ENCODE measurements at places on chromosomes 7 and 10.
A peak's percentile ranks its signal among the peaks of the same experiment; 100 is the strongest.

DNA sequence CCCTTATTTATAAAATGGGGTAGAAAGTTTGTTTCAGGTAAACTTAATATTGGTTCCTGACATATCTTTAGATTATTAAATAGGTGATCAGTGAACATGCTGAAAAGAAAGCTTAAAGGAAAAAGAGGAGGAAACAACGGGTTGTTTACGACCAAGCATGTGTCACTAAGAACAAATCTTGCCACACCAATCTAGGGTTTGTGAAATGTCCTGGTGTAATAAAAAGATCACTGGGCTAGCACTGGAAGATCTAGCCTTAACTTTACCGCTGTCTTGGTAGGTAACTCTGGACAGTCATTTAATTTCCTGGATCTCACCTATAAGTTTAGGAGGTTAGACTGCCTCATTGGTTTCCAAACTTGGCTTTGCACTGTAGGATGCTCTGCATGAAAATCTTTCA, 19.0 kb downstream of the VPS26A start:
- no peak for DNase-seq

DNA sequence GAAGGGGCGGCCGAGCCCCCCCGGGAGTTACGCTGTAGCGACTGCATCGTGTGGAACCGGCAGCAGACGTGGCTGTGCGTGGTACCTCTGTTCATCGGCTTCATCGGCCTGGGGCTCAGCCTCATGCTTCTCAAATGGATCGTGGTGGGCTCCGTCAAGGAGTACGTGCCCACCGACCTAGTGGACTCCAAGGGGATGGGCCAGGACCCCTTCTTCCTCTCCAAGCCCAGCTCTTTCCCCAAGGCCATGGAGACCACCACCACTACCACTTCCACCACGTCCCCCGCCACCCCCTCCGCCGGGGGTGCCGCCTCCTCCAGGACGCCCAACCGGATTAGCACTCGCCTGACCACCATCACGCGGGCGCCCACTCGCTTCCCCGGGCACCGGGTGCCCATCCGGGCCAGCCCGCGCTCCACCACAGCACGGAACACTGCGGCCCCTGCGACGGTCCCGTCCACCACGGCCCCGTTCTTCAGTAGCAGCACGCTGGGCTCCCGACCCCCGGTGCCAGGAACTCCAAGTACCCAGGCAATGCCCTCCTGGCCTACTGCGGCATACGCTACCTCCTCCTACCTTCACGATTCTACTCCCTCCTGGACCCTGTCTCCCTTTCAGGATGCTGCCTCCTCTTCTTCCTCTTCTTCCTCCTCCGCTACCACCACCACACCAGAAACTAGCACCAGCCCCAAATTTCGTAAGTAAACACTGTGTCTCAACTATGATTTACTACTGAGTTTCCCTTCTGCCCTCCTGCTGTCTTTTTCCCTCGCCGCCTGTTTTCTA, 666 bp downstream of the NRG3 start:
- DNase-seq: peak; percentile 5

DNA sequence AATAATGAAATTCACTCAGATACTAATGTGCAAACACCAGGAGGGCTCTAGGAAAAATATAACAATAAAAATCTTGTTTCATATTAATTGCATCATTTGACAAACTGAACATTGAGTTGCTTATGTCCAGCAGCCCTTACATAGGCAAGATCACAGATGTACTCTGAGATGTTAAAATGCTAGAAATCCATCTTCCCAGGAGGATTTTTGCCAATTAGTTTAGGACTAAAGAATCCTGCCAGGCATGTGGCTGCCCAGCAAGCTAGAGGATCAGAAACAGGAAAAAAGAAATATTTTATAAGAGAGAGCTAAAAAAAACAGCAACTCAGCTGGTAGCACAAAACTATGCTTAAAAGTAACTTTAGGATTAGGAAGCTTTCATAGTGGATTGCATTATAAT, 407.8 kb downstream of the NXPH1 start:
- DNase-seq: no peak

DNA sequence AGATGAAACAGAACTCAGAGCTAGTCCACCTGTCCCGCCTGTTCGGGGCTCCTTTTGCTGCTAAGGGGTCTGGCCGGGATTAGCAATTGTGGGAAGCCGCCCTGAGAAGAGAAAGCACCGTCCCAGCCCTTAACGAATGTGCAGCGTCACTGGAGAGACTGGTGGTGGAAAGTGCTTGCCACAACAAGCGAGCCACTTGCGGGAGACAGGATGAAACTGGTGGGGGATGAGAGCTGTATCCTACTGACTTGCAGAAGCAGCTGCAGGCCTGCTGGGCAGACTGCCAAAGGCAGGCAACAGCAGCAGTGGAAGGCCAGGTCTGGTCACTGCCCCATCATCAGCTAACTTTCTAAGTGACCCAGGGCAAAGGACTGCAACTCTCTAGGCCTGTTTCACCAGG, 95.4 kb downstream of the FAM53B start:
- peak; percentile 57 for DNase-seq

DNA sequence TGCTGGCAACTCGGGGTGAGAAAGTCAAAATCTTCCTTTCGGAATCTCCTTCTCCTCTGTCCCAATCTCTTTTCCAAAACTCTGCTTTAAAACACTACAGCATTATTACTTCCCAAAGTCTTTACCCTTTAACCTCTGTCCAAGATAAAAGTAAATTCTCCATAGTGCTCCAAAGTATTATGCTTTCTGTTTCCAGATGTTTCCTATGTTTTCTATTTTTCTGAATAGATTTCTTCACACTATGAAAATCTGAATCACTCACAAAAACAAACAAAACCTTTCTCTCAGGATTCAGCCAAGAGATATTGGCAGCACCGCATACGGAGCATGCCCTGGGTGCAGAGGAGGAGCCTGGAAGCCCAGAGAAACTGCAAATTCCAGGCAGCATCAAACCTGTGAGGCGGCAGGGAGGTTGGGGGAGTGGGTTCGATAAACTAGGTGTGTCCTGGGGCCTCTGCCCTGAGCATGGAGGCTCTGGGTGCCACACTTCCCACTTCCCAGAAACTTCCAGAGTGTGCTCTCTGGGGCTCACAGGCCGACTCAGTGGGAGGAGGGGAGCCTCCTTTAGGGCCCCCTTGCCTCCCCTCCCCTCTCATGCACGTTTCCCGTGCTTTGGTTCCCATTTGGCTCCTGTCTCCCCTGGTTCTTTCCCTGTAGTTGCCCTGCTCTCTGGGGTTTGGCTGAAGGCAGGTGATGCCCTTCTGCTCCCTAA, 35.6 kb downstream of the VIPR2 start:
- DNase-seq: no peak

DNA sequence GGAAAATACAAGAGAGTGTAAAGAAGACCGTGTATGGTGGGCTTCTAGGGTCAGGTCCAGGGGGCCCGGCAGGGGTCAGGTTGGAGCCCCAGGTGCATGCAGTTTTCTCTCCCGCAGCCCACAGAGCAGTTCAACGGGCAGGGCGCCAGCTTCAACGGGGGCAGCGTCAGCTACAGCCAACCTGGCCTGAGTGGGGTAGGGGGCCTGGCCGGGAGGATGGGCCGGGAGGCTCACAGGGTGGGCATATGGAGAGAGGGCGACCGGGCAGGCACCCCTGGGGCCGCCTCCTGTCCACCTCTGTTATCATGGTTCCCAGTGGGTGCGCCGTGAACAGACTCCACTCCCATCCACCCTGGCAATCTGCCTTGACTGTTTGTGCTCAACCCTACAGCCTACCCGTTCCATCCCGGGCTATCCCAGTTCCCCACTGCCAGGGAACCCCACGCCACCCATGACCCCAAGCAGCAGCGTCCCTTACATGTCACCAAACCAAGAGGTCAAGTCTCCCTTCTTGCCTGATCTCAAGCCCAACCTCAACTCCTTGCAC, 11.5 kb downstream of the ZMIZ2 start:
- no peak for DNase-seq

- peak; percentile 6 for DNase-seq
Measured at GRCh38 chr7:142669074-142669654, 80.1 kb upstream of the PRSS1 start.

DNA sequence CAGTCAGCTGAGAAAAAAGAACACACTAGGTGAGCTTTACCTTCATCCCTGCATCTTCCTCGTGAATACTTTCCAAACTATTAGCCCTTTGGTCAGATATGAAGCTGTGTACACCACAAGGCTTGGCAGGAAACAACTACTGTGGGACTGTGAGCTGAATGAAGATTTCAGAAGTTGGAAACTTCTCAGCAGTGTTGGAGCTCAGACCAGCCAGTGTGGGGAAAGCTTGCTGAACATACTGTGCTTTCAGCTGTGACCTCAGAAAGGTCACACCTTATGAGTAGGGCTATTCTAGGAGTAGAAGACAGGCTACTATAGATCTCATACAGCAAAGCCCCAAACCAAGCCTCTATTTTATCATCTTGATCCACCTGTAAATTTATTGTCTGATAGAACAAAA, 123.6 kb downstream of the EXOC4 start:
- DNase-seq: no peak

DNA sequence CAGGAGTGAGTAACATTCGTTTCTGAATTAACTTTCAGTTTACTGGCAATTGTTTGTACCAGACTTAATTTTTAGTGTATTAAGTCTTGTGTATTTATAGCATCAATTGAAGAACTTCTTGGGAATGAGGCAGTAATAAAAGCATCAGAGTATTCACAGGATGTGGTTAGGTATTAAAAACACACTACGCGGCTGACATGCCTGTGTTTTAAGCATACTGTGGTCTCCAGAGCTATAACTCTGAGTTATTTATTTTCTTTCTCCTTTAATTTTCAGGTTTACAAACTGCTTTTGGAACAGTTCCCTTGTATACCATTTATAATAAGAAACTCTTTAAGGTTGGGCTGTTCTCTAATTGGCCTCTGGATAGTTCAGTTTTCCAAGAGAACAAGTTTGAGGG, 626.1 kb upstream of the NRG3 start:
- DNase-seq: no peak

DNA sequence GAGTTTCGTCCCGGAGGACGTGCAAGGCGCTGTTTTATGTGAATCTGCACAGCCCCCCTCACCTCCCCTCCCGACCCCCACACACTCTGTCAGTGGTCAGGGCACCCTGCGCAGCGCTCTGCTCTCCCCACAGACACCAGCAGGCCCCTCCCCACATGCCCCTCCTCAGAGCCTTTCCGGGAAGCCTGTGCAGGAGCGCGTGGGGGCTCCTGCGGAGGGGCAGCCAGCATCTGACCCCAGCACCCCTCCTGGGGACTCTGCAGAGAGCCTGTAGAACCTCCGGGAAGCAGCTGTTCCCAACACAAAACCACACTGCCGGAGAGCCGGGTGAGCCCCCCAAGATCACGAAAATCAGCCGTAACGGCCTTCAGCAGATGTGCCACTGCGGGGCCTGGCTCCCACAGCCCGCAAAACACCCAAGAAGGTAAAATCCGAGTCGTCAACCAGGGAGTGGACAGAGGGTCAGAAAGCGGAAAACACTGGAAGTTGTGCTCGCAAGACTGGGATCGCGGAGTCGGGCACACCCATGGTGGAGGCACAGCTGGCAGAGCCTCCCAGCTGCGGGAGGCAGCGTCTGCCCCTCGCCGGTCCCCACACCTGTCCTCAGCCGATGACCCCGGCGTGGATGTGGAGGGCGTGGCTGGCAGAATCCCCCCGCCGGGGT, 53.8 kb upstream of the PDGFA start:
- DNase-seq: no peak

GRCh38 chr10:50577681-50578350, 45.9 kb downstream of the SGMS1 start:
- no peak for DNase-seq

DNA sequence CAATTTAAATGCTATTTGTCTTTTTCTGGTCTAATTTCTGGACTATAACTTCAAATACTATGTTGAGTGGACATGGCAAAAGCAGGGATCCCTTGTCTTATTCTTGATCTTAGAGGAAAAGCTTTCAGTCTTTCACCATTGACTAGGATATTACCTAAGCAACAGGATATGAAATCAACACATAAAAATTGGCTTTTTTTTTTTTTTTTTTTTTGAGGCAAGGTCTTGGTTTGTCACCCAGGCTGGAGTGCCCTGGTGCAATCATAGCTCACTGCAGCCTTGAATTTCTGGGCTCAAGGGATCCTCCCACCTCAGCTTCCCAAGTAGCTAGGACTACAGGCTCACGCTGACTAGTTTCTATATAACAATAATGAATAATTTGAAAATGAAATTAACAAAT, 90.8 kb downstream of the JMJD1C start:
- no peak for DNase-seq

DNA sequence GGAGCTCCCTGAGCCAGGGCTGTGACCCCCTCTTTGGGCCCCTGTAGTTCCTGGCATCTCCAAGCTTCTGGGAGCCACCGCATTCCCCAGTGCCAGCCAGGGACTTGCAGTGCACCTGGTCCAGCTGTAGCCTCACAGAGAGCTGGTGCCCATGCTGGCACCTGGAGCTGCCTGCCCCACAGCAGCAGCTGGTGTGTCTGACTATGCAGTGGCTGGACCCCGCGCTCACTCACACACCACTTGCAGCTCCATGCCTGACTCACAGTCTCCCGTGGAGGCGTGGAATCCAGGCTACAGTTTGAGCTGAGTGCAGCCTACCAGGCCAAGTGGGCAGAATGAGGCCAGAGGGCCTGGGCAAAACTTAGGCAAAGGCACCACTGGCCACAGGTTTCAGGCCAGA, 102.2 kb upstream of the NAMPT start:
- no peak for DNase-seq

- DNase-seq: no peak
Measured at GRCh38 chr7:124723012-124723411, 42.6 kb downstream of the GPR37 start.

- DNase-seq: no peak
Measured at GRCh38 chr7:101575168-101575567, 53.9 kb downstream of the MYL10 start.

DNA sequence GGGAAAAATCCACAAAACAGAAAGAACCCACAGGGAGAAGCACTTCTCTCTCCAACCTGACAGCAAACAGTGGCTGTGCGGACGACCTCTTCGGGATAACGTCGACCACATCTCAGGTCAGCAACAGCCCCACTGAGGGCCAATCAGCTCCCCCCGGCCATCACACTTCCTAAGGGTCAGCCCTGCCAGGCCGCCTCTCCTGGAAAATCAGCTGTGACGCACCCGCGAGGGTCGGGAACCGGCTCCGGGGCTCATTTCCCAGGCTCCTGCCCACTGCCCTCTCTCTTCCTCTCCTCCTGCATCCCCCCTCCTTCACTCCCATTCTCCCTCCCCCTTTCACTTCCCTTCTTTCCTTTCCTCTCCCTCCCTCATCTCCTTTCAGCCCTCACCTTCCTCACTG, 118.3 kb downstream of the DIP2C start:
- no peak for DNase-seq

DNA sequence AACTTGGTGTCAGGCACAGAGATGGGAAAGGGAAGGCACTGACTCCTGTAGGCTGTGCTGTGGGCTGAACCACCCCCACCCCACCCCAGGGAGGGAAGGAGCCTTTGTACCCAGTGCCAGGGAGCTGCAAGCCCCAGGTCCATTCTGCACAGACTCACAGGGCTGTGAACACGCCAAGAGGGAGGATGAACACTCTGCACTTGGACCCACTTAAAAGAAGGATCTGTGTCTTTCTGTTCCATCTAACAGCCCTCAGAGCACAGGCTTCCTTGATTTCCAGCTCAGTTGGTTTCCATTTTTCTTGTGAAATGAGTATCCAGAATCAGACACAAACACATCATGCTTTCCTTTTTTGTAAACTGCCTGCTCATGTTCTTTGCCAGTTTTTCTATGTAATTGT, 84.9 kb downstream of the GRB10 start:
- DNase-seq: no peak

GRCh38 chr10:14414901-14415300, 84.2 kb upstream of the FRMD4A start:
- peak; percentile 49 for DNase-seq

Data from GM03348 (cell line).